Astrocyte of the spinal cord (primary cell): ENCODE measurements at places on chromosomes 2 and 18.

- peak; percentile 19 for DNase-seq
These were observed 71.8 kb upstream of the SEC11C start for GRCh38 chr18:59067873-59068272.

- DNase-seq = no peak
These were observed 70.0 kb downstream of the MYO3B start for GRCh38 chr2:170247882-170248393.

DNA sequence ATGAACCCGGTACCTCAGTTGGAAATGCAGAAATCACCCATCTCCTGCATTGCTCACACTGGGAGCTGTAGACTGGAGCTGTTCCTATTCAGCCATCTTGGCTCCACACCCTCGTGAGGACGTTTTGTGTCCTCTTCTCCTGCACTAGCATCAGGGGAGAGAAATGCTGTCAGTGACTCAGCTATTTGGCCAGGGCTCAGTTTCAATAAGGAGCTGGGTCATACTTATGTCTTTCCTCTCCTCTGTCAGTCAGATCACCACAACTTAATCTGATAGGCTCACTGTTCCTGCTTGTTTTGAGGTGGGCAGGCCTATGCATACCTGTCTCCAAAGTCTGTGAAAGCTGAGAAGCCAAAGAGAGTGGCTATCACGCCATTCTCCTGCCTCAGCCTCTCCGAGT, 921.2 kb downstream of the DCC start:
- no peak for DNase-seq

DNA sequence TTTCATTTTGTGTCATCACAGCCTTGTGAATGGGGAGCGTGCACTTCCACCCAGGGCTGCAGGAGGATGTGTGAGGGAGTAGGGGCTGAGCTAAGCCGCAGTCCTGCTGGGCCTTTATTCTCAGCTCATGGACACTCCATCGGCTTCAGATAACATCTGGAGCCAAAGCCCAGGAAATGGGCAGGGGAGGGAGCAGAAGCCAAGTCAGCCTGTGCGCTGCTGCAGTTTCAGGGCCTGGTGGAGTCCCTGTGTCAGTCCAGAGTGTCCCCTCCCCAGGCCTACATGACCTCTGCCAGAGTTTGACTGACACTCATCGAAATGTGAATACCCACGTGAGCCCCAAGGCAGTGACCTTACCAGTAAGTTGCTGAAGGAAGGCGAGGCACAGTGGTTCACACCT, 242.2 kb downstream of the LOXHD1 start:
- no peak for DNase-seq

DNA sequence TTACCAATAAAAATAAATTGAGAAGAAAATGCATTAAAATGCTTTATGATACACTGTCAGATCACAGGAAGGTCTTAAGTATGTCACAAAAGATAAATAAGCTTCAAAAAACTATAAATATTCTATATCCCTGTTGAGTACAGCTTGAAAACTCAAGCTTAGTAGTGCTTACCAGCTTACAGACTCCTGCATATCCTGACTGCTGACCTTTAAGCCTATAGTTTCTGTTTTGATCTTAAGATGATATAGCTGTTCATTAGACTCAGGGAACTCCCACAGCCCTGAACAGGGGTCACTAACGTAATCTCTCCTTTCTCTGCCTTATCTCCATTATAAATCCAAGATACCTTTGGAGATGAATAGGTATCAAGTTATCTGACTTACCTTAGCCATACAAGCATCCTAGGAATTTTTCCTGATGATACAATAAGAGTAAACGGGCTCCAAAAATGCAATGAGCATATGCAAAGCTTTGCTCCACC, 93.7 kb upstream of the RBBP8 start:
- DNase-seq = no peak

- DNase-seq = no peak
These were observed 152.8 kb downstream of the DSEL start for GRCh38 chr18:67363694-67364093.

- DNase-seq = peak; percentile 52
These were observed 209.3 kb downstream of the EIPR1 start for GRCh38 chr2:3168230-3168891.

GRCh38 chr2:2060431-2060830, 270.6 kb downstream of the MYT1L start:
- no peak for DNase-seq

GRCh38 chr18:70582981-70583380, 294.1 kb downstream of the SOCS6 start:
- DNase-seq = no peak
